Ammon's horn (tissue), 1 donor: ENCODE measurements at places on chromosomes 4 and X.

- DNase-seq, result no peak
Observed at GRCh38 chr4:71163317-71163716, 169.9 kb downstream of the DCK start.

DNA sequence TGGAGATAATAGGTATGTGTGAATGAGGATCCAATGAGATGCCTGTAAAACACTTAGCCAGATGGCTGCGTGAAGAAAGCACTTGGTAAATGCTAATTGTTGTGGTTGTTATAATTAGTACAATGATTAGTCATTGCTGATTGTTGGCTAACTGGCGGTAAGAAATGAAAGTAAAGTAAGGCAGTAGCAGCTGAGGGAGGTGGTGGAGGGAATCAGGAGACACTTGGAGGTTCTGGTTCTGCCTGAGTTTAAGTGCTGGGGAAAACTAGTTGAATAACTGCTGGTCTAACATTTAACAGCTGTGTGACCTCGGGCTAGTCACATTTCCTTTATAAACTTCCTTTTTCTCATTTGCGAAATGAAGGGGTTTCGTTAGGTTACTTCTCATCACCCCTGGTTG lies 30.9 kb downstream of the CD38 start:
- peak; percentile 18 for DNase-seq

GRCh38 chrX:132071254-132071653 lies 48.2 kb downstream of the STK26 start:
- no peak for DNase-seq

DNA sequence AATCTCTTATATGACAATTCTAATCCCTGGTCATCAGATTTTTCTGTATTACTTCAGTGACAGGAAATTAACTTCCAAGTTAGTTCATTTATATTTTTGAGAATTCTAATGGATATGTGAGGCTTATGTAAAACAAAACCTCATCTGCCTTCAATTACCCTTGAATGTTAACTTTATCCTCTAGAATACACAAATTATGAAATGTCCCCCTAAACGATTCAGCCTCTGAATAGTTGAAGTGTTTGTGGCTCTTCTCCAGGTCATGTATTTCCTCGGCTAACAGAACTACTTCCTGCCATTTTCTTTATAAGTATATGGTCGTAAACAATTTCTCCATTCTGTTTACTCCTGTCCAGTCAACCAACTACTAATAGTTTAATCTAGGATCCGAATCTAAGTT lies 401.3 kb downstream of the PCDH10 start:
- DNase-seq, result no peak

- DNase-seq, result no peak
Observed at GRCh38 chr4:55125087-55125721, at the start of gene KDR. TSS of gene KDR (minus strand) at chr4:55125595. CDS start at chr4:55125293, 302 bp downstream.

- DNase-seq, result no peak
Observed at GRCh38 chr4:155208258-155209054, at the start of gene NPY2R. TSS of gene NPY2R (plus strand) at chr4:155208636. CDS start at chr4:155213940, 5,304 bp downstream.

DNA sequence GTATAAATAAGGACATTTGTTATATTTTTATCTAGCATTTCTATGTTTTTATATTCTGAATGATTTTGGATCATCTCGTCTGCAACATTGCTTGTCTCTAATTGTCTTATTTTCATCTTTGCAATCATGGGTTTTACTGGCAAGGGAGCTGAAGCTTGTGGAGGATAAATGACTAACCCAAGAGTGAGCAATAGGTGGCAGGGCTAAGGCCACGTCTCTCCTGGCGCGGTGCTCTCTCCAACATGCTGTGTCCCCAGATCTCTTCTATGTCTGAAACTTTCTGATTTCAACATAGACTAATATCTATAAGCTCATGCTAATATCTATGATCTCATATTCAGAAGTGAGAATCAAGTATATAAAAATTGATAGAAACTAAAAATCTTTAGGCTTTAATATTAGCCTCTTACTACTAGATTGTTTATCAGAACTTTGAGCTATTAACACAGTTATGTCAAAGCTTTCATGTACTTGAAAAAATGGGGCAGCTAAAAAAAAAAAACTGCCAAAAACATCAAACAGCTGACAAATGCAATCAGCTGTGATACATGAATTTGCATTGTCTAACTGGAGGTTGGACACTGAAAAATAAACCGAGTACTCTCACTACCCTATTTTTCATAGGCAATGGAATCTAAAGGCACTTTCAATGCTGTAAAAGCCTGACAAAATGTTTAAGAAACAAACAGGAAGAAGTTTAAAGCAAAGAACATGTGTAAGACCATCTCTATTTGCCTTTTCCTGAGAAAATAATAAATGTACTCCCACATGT lies 169.2 kb downstream of the TMA16 start:
- DNase-seq, result no peak

GRCh38 chr4:24642981-24643547 lies 58.7 kb upstream of the DHX15 start:
- DNase-seq, result no peak

DNA sequence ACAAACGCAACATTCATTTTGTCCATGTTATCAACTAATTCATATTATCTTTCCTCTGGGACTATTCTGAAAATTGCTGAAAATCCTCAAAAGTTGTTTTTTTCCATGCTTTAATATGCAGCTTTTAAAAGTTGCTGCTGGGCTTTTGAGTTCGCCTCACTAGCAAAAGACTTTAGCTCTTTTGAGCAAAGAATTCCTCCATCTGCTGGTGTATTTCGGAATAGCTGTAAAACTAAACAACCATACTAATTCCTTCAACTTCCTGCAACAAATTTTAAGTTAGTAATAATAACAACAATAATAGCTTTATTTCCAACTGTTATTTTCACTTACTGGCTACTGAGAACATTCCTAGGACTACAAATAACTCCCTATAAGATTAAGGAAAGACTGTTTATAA lies 124.5 kb upstream of the PLAC1 start:
- DNase-seq, result peak; percentile 14

DNA sequence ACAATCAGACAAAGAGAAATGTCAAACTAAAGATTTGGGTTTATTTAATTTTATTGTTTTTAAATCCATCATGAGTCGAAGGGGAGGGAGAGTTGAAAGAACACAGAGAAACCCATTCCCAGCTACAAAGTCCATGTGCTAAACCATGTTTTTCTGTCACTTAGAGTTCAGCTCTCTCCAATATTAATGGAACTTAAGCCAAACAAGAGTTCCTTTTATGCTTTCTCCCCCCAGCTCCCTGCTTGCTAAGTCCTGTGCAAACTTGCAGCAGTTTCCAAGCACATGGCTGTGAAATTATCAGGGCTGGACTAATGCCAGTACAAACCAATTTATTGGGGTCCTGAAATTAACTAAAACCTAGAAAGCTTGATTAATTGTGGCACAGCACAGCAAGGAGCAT lies 9.7 kb upstream of the CHRDL1 start:
- DNase-seq, result no peak

- DNase-seq, result no peak
Observed at GRCh38 chrX:144275843-144276242, 392.0 kb downstream of the UBE2NL start.

DNA sequence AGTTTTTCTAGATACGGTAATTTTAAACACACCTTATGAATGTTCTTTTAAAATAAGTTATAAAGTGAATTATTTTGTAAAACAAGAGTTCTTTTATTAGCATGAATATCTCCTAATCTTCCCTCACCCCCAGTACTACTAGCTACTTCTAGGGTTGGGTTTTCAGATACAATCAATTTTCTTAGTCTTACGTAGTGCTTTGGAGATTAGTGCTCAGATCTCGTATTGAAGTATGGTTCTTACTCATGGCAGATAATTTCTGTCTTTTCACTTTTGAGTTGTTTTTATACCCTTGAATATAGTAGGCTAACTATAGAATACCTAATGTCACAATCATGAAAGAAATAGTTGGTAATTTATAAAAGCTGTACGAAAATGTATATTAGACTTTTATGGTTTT lies 43.2 kb downstream of the CDKL5 start:
- DNase-seq, result no peak

- DNase-seq, result no peak
Observed at GRCh38 chrX:41047878-41048534, 37.2 kb upstream of the USP9X start.

DNA sequence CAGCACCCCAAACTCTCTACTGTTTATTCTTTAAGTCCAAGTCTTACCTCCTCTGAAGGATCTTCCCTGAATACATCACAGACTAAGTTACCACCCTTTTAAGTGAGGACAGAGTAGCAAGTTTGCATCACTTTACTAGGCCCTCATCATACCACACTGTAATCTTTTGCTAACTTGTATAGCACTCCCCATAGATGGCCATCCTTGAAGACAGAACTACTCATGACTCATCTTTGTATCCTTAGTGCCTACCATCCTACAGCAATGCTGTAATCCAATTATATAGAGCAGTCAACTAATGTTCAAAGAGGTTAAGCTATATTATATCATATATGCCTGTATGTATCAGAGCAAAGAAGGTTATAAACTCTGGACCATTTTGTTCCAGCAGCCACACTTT lies 101.4 kb downstream of the ADAMTS3 start:
- DNase-seq, result no peak

DNA sequence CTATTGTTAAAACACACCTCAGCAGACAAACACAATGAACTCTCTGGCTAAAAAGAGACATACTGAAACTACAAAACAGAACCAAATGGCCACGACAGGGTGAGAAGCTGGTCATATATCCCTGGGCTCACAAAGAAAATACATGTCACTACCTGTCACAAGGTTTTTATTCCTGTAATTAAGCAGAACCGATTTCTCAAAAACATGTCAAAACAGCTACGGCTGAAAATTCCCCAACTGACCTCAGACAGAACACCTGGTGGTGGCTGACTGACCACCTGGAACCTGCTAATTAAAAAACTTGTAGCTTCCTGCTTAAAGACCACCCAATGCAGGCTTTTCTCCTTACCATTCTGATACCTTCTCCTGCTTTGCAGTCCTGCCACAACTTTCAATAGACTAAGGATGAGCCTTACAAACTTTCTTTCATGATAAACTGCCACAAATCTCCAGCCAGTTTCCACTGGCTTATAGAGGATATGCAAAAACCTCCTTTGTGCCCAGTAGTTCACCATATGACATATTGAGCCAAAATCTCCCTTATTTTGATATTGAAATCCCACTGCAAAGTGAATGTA lies 571.9 kb downstream of the SPOCK3 start:
- DNase-seq, result no peak

DNA sequence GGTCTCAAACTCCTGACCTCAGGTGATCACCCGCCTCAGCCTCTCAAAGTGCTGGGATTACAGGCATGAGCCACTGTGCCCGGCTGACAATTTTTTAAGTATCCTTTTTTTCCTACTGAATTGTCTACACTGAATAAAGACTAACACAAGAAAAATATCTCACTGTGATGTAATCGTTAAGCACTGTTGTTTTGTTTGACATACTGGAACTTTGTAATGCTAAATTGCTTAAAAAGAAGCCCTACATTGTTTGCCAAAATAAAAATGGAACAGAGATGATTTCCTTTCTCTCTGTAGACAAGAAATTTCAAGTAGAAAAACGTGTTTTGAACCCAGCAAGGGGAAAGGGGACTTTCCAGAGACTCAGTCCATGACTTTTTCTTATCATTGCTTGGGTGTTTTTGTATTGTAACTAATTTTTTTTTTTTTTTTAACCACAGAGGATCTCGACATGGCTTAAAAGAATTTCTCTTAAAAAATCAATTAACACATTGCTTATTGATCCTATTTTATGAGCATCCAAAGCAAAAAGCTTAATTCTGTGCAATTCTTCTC lies 74.9 kb downstream of the TMEM156 start:
- DNase-seq, result no peak

DNA sequence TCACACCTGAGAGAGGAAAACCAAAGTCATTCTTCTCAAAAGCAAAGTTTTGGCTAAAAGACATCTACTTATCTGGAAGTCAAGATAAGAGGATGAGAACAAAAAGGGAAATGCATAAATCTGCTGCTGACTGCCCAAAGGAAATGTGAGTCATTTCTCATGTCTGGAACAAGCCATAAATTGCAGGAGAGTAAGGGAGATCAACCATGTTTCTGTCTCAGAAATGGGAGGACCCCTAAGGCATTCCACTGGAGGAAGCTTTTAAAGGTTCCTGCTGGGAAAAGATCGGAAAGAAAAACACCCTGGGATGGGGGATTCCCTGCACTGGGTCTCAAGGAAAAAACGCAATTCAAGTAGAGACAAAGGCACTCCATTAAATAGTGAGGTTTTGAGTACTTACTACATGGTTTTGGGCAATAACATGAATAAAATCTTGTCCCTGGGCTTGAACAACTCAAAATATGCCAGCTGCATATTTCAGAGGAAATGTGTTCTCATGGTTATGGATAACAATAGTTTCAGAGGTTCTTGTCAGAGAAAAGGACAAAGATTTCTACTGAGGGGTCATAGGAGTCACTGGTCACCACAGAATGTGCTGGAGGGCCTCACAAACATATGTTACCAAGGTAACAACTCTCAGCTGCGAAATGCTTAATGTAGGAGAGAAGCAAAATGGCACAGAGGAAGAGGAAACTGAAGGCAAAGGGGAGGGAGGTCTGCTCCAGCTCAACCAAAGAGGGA lies 19.3 kb downstream of the GPR143 start:
- no peak for DNase-seq

DNA sequence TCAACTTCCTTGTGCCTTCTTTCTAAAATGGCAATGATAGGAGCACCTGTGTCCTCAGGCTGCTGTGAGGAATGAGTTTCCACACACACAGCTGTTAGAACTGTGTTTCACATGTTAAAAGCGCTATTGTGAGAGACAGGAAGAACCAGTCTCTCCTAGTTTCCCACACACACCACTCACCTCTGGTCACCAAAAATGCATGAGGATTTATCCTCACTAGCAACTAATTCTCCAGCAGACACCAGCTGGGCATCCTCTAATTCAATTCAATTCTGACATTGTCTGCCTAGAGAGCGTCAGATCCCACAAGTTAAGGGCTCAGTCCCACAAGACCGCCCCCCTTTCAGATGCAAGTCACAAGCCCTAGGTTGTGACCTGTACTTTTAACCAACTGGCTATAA lies 29.0 kb upstream of the SLC2A9 start:
- no peak for DNase-seq

GRCh38 chrX:153494061-153494460 lies 719 bp upstream of the BGN start:
- DNase-seq, result no peak

DNA sequence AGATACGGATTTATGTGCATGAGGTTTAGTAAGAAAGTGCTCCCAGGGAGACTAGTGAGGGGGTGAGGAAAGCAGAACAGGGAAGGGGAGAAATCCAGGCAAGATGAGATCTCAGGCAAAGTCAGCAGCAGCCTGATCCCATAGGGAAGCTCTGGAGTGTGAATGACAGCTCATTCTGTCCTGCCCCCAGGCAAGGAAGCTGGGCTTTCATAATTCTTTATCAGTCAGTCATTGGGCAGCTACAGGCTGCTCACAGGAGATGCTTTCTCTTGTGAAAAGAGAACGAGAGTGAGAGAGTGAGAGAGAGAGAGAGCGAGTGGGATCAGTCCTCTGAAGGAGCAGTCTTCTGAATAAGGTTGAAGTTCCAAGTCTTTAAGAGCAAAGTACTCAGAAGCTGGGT lies 48.1 kb downstream of the SRPX start:
- no peak for DNase-seq

DNA sequence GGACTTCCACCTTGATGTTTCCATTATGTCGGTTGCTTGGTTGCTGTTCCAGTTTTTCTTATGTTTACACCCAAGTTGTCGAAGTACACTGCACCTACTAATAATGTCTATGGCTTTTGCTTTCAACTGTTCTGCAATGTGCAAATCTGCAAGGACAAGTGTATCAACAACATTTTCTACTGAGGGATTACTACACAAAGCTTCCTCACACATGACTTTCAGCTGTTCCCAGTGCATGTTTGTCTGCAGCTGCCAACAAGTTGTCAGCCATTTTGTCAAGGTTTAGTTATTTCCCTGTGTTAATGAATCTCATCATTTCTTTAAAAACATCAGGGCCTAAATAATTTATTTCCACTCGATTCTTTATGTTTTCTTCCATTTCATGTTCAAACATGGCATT lies 45.4 kb upstream of the UGT2A3 start:
- DNase-seq, result no peak
